ENCODE measurements at places on chromosomes 16 and 17.

GRCh38 chr16:79468121-79468552 lies 132.4 kb downstream of the MAF start:
- no peak for DNase-seq

- peak; percentile 70 for DNase-seq
Observed at GRCh38 chr17:70636517-70637133, 467.3 kb downstream of the KCNJ2 start.

- DNase-seq = peak; percentile 12
Observed at GRCh38 chr16:84884596-84885341, 65.0 kb downstream of the CRISPLD2 start.

DNA sequence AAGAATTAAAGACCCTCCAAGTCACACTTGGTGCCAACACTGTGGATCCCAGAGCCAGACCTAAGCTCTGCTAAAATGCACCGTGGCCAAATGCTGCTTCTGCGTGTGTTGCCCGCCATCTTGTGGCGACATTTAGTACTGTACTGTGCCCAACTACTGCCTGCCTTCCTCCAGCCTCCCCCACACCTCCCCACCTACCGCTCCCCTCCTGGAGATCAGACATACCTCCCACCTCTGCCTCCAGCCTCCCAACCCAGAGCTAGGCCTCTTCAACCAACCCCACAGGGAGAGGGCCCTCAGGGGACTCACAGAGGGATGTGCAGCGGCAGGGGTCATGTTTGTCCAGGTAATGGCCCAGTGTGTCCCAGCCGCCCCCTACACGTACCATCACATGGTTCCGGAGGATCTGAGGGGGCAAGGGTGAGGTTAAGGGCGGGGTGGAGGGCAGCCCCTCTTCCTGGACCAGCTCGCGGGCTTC lies 5.5 kb downstream of the GAS2L2 start:
- DNase-seq = peak; percentile 93

GRCh38 chr17:34167354-34167753 lies 87.7 kb upstream of the CCL2 start:
- no peak for DNase-seq
